Activated naive CD8-positive, alpha-beta T cell treated with anti-CD3 and anti-CD28 coated beads for 36 hours (primary cell): ENCODE measurements at places on chromosomes 5 and 9. TPM values are rescaled to one million over a fixed set of nuclear protein-coding genes. Genes with fewer than 3 reads are reported as not detected.

- DNase-seq = no peak
Measured at GRCh38 chr9:89044881-89045280, 53.6 kb downstream of the S1PR3 start.

DNA sequence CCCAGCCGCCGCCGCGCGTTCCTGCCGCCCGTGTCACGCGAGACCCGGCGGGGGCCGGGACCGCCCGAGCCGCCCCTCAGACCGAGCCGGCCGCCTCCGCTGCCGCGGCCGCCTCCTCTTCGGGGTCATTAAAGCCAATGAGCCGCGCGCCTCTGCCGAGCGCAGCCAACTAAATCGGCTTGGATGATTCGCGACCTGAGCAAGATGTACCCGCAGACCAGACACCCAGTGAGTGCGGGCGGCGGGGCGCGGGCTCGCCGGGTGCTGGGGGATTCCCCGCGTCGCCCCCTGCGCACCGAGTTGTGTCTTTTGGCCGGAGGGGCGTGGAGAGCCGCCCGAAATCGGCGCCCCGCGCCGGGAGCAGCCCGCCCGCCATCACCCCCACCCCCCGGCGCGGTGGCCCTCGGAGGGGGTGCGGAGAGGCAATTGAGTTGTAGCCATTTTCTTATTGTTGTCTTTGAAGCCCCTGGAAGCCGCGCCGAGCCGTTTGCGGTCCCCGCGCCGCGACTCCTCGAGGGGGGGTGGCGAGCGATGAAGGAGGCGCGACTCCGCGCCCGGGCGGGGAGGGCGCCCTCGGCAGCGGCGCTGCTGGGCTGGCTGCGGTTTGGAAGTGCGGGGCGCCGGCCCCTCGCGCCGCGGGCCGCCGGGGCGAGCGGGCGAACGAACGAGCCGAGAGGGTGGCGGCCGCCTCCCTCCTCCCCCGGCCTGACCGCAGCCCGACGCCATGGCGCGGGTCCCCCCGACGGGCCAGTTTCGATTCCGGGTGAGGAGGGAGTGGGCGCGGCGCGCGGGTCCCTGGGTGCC is 1.0 kb downstream of the TLE4 start:
- DNase-seq = peak; percentile 69

DNA sequence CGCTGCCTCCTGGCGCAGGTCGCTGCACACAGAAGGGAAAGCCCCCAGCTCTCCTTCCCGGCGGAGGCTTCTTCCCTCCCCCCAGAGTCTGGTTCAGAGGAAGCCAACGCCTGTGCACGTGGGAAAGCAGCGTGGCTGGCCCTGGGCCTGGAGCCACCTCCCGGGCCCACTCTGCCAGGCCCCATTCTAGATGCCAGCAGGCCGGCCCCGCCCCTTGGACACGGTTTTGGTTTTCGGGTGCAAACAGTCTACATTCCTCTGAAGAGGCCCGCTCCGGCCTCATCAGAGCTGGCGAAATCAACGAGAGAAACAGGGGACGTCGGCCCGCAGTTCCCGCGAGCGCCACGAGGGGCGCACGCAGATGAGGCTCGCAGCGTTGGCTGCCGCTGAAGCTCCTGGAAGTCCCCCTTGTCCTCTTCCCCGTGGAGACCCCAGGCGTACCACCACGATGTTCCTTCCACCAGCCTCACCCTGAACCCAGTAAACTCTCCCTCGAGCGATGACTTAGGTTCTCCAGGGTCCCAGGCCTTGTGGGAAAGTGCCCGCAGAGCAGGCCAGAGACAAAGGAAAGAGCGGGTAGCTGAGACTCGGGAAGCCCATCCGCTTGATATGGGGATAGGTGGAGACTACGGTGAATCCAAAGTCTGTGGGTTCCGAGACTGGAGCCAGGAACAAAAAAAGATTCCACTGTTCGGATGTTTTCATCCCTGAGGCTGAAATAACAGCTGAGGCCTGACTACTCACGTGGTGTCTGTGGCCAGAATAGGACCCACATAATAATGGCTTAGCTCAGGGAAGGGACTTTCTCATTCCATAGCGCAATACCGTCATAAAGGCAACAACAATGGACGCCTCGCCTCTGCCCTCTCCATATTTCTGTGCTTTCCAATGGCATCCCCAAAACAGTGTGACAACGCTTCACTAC is 64.2 kb downstream of the KLF4 start:
- DNase-seq = peak; percentile 63

DNA sequence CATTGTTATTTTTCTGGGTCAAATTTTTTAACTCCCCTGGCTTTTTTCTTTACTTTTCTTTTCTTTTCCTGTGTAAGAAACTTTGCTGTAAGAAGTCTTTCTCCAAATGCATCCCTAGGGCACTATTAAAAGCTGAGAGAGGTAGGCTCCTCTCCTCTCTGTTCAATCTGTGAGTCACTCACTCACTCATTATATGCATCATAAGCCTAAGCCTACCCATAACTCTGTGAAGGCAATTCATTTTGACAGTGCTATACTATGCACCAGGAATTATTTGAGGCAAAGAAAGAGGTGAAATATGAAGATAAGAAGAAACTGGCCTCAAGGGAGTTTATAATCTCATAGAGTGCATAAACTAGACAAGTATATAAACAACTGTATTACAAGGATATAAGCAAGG is 67.9 kb upstream of the PRR16 start:
- no peak for DNase-seq

- DNase-seq = no peak
Measured at GRCh38 chr5:6090079-6090654, 288.2 kb downstream of the MED10 start.

GRCh38 chr5:157819502-157820115 is 39.3 kb downstream of the CLINT1 start:
- no peak for DNase-seq

- DNase-seq = no peak
Measured at GRCh38 chr9:89000371-89000781, 9.1 kb downstream of the S1PR3 start.

GRCh38 chr5:135602882-135603721 is 24.3 kb upstream of the CXCL14 start:
- DNase-seq = no peak

DNA sequence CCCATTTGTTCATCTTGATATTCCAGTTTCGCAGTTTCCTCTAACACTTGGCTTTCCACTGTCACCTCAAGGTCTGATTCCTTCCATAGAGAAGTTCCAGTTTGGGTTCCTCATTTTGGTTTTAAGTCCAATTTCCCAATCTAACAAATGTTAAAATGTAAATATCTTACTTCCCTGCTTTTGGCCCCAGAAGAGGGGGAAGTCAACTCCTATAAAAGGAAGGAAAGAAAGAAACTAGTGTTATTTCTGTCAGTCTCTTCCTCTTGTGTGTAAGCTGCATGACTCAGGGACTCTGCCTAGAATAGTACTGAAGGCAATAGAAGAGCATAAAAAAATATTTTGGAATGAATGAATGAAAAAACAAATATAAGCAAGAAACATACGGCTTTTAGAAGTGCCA is 127.5 kb upstream of the CCNG1 start:
- no peak for DNase-seq

DNA sequence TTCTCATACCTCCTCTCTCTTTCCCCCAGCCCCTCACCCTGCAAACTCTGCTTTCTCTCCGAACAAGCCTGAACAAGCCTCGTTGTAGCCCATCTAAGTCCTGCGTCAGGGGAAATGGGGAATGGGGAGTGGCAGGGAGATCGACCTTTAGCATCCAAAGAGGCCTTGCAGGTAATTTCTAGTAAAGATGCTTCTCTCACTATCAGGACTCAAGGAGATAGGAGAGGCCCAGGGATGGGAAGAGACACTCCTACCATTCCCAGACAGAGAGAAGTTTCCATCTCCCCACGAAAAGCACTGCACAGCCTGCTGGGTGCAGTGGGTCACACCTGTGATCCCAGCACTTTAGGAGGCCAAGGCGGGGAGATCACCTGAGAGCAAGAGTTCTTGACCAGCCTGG is 44.4 kb upstream of the CTNNA1 start:
- DNase-seq = no peak

DNA sequence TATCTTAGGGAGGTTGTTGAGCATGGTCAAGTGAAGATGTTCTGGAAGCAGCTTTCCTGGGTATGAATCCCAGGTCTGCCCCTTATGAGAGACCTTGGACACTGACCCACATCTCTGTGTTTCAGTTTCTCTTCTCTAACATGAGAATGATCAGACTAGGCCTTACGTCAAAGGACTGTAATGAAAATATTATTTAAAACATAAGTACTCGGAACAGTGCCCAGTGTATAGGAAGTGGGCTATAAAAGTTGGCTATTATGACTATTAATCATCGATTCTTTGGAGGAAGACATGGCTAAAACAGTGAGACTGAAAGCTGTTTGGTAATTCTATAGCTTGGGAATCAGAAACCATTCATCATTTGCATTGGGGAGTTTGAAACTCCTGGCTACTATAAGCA is 65.3 kb upstream of the MYO10 start:
- no peak for DNase-seq

- no peak for DNase-seq
Measured at GRCh38 chr5:174191850-174192655, 146.5 kb downstream of the NSG2 start.

DNA sequence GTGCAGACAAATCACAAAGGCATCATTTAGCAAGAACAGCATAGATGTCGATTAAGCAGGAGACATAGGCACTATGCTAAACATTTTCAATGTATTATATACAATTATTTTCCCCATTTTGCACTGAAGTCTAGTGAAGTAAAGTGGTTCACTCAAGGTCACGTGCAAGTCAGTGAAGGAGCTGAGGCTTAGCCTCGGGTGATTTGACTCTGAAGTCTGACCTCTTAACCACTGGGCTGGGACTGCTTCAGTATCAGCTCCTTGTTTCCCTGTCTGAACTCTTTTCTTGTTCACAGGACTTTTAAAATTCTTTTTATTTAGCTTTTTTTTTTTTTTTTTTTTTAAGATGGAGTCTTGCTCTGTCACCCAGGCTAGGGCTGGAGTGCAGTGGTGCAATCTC is 262.7 kb downstream of the DRD1 start:
- DNase-seq = no peak

GRCh38 chr5:115304496-115304895 is 8.0 kb upstream of the CCDC112 start:
- DNase-seq = no peak

DNA sequence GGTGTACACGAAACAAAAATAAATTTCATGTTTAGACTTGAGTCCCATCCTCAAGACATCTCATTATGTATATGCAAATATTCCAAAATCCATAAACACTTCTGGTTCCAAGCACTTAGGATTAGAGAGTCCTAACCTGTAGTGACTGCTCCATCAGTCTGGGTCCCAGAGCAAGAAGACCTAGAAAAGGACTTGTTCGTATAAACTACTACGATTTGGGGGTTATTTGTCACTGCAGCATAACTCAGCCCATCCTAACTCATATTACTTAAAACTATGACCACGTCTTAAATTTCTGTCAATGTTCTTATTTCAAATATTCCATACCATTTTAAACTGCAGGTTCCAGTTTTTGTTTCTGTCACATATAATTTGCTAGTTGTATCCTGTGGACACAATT is 463.0 kb downstream of the AGTPBP1 start:
- no peak for DNase-seq

DNA sequence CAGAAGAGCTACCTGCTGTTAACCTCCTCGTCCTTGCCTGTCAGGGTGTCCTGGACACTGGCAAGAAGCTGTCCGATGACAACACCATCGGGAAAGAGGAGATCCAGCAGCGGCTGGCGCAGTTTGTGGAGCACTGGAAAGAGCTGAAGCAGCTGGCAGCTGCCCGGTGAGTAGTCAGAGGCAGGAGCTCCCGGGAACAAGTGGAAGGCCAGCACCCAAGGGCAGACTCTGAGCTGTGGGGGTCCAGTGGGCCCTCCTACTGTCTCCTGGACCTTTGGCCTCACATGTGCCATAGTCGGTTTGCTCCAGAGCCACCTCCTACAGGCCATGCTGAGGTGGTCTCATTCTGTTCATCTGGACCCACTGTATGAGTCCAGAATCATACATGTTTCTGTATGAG is 38.7 kb downstream of the DYNC2I2 start:
- no peak for DNase-seq

- no peak for DNase-seq
Measured at GRCh38 chr5:117833691-117834090, 1154.7 kb downstream of the DTWD2 start.

DNA sequence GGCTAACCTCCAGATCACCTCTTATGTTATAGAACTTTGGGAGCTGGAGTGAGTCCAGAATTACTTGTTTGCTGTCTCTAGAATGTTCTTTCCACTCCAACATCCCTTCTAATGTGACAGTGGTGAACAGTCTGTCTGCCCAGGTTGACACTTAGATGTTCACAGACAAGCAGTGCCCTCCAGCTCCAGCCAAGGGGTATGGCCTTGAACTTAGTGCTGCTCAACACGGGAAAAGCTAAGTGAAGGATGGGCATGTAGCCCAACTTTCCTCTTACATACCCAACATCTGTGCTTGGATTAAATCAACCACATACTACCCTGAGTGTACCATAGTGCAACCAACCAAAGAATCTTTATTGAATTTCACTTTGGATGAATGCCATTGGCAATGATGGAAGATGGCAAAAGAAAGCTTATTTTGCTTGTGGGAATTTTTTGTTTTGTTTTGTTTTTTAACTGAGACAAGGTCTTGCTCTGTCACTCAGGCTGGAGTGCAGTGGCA is 201.2 kb downstream of the NXNL2 start:
- no peak for DNase-seq

- no peak for DNase-seq
Measured at GRCh38 chr5:22928821-22929482, 75.8 kb upstream of the CDH12 start.

GRCh38 chr5:178551059-178551458 is 39.1 kb downstream of the COL23A1 start:
- DNase-seq = no peak

DNA sequence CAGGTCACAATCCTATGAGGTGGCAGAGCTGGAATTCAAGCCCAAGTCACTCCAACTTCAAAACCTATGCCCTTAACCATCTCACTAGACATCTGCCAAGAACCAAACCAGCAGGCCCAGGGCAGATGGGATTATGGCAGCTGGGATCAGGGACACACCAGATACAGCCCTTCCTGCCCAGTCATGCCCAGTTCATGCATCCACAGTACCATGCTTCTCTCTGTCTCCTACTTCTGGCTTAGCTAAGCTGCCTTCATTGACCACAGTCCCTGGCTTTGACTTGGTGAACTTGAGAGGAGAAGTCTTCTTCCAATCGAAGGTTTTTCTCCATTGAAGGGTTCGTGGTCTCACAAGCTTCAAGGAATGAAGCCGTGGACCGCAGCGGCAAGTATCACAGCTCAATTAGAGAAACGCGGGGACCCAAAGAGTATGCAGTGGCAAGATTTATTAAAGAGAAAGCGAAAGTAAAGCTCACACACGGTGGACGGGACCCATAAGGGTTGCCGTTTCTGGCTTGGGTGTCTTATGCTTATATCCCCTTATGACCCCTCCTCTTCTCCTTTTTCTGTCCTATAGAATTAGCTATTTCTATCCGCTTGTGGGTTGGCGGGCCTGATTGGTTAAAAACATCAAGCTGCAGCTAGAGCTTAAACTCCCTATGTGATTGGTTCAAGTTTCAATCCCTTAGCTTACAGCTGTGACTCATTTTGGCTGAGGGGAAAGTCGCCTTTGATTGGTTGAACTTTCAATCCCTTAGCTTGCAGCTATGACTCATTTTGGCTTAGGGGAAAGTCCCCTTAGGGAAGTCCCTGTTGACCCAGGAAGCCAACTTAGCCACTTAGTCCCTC is 101.2 kb downstream of the TRIM36 start:
- peak; percentile 34 for DNase-seq

Gene CTNND2
- not detected for total RNA-seq

Gene ANKRD34B
- total RNA-seq = not detected

Gene ZFP37
- 1.7 TPM for total RNA-seq

Gene TMEM215
- not detected for total RNA-seq

Gene C6
- total RNA-seq = not detected

Gene GRM6
- not detected for total RNA-seq

Gene FAM153A
- total RNA-seq = 27.3 TPM

Gene CARTPT
- total RNA-seq = not detected

Gene THG1L
- total RNA-seq = 32.1 TPM

Gene RGMB
- 4.3 TPM for total RNA-seq

Gene ARHGEF28
- not detected for total RNA-seq

Gene RANBP17
- total RNA-seq = 0.30 TPM
